ENCODE measurements at places on chromosomes 11 and 22. TPM values are rescaled to one million over a fixed set of nuclear protein-coding genes. Genes with fewer than 3 reads are reported as not detected.

DNA sequence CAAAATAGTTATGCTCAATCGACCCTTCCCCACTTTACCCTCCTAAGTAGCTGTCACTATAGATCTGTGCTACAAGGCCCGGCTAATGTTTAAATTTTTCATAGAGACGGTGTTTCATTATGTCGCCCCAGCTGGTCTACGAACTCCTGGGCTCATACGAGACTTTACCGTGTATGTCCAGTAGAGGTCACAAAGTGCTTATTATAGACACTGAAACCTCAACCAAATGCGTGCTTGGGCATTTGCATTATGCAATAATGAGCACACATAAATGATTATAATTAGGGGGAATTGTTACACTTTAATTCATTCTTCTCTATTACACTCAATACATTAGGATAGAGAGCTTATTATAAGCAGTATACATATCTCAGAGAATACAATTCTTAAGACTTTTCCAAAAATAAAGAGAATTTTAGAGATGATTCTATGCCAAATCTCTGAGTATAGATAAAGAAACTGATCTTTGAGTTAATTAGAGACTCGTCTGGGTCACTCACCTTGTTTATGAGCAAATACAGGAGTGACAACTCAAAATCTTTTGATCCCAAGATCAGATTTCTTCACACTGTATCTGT is 12.5 kb upstream of the MRPL16 start:
- no peak for DNase-seq
- H3K4me1 ChIP-seq = peaks cover 15% of the 10 kb centered on the region
- no peaks in the 10 kb centered on the region for H3K36me3 ChIP-seq
- H3K27ac ChIP-seq = no peak overlapping the region

GRCh38 chr11:85988780-85989179 is 80.1 kb downstream of the PICALM start:
- no peak overlapping the region for H3K4me3 ChIP-seq
- H3K36me3 ChIP-seq = peaks cover 5% of the 10 kb centered on the region
- DNase-seq = no peak
- H3K27me3 ChIP-seq = no peaks in the 10 kb centered on the region
- H3K4me1 ChIP-seq = peaks cover 9% of the 10 kb centered on the region
- peak overlapping the region; percentile 79 for H3K27ac ChIP-seq

- H3K27me3 ChIP-seq = no peaks in the 10 kb centered on the region
- H3K4me3 ChIP-seq = no peak overlapping the region
- H3K27ac ChIP-seq = no peak overlapping the region
- peaks cover 20% of the 10 kb centered on the region for H3K4me1 ChIP-seq
Observed at GRCh38 chr11:11958403-11959231, 49.8 kb downstream of the DKK3 start.

DNA sequence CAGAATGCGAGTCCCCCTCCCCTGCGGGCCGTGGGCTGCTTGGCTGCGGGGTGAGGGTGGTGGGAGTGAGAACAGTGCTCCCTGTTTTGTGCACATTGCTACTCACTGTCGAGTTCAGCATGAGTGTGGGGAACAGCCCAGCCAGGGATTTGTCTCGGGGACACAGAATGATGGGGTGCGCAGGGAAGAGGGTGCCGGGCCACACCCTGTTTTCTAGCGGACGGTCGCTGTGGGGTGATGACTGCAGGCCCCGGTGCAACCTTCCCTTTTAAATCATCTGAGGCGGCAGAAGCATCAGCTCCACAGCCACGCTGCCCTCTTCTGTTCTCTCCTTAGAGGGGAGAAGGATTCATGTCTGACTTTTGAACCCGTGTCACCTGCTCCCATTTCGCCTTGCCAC is 1051.2 kb downstream of the TBC1D22A start:
- H3K4me1 ChIP-seq = no peaks in the 10 kb centered on the region
- no peak overlapping the region for H3K4me3 ChIP-seq
- H3K36me3 ChIP-seq = no peaks in the 10 kb centered on the region
- DNase-seq = no peak

GRCh38 chr11:131845255-131845654 is 474.8 kb downstream of the NTM start:
- DNase-seq = no peak
- no peak overlapping the region for H3K27ac ChIP-seq
- no peaks in the 10 kb centered on the region for H3K4me1 ChIP-seq
- H3K36me3 ChIP-seq = no peaks in the 10 kb centered on the region
- peaks cover 5% of the 10 kb centered on the region for H3K27me3 ChIP-seq
- H3K4me3 ChIP-seq = no peak overlapping the region

DNA sequence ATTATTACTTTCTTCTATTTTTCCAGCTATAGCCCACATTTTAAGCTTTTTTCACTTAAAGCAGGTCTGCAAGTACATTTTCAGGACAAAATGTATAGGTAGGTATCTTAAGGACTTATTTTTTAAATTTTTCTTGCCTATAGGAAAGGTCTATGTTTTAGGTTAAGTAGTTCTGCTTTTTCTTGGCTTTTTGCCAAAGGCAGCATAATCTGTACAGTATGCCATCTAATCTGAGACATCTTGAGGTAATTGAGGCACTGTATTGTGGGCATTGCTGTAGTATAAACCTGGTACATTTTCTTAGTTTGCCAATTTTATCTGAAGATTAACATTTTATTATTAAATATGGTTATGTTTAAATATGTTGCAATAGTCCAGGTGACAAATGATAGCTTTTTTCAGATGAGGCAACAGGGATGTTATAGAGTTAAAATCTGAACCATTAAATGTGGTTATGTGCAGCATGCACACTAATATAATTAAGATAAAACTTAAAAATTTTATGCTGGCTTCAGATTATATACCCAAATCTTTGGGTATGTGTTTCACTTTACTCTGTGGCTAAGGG is 42.9 kb downstream of the QSER1 start:
- no peak overlapping the region for H3K27ac ChIP-seq
- no peak for DNase-seq
- H3K4me1 ChIP-seq = peaks cover 5% of the 10 kb centered on the region
- H3K4me3 ChIP-seq = no peak overlapping the region
- no peaks in the 10 kb centered on the region for H3K27me3 ChIP-seq

- peaks cover 20% of the 10 kb centered on the region for H3K4me1 ChIP-seq
- H3K36me3 ChIP-seq = peaks cover 3% of the 10 kb centered on the region
- no peak overlapping the region for H3K27ac ChIP-seq
- H3K27me3 ChIP-seq = no peaks in the 10 kb centered on the region
- no peak for DNase-seq
Observed at GRCh38 chr11:3143136-3143880, 21.8 kb downstream of the OSBPL5 start.

GRCh38 chr11:613369-613968 is 2.3 kb downstream of the IRF7 start:
- no peak overlapping the region for H3K4me3 ChIP-seq
- peaks cover 7% of the 10 kb centered on the region for H3K36me3 ChIP-seq
- peak overlapping the region; percentile 43 for H3K27ac ChIP-seq
- peaks cover 23% of the 10 kb centered on the region for H3K4me1 ChIP-seq

DNA sequence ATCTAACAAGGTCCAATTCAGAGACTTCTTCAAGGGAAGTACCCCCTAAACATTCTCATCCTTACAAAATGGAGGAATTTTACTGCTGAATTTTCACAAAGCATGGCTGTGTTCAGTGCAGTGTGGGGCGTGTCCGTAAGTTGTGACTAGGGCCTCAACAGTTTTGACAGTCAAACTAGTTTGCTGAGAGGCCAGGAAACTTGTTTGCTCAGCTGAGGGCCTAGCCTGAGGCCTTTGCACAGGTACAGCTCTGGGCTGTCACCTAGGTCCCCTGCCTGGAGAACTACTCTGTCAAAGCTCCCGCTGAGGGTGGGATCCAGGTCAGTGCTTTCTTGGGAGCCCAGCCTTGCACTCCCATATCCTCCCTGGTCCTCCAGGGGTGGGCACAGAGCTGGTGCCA is 27.9 kb downstream of the TCP11L1 start:
- no peak for DNase-seq
- H3K36me3 ChIP-seq = peaks cover 6% of the 10 kb centered on the region
- H3K4me1 ChIP-seq = peaks cover 25% of the 10 kb centered on the region
- no peak overlapping the region for H3K27ac ChIP-seq
- no peak overlapping the region for H3K4me3 ChIP-seq
- H3K27me3 ChIP-seq = no peaks in the 10 kb centered on the region

DNA sequence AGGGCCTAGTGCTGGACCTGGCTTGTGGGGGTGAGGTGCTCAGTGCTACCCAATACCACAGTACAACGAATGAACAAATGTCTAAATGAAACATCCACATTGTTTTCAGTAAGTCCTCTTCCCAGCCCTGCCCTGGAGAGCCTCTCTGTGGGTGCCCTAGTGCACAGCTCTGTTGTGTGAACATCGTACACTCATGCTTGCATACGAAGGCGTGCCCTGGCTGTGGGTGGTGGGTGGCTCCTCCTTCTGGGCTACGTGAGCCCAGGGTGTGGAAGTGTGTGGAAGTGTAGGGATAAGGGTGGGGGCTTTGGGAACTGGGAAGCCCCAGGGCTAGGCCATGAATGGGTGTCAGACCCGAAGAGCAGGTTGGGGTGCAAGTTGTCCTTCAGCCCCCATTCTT is 592 bp upstream of the NLRX1 start:
- peaks cover 15% of the 10 kb centered on the region for H3K4me1 ChIP-seq
- no peaks in the 10 kb centered on the region for H3K36me3 ChIP-seq
- peak overlapping the region; percentile 75 for H3K4me3 ChIP-seq
- no peaks in the 10 kb centered on the region for H3K27me3 ChIP-seq
- no peak for DNase-seq

GRCh38 chr22:19464975-19465374 is 14.0 kb downstream of the UFD1 start:
- peaks cover 7% of the 10 kb centered on the region for H3K4me1 ChIP-seq
- no peaks in the 10 kb centered on the region for H3K27me3 ChIP-seq
- no peak overlapping the region for H3K4me3 ChIP-seq
- H3K36me3 ChIP-seq = peaks cover 26% of the 10 kb centered on the region
- H3K27ac ChIP-seq = no peak overlapping the region
- no peak for DNase-seq

OR4A16 gene
- not detected for polyA plus RNA-seq

LARGE1 gene
- polyA plus RNA-seq = not detected

Data from naive thymus-derived CD8-positive, alpha-beta T cell (primary cell).